ENCODE measurements at places on chromosomes 3 and 15.

- no peak for DNase-seq
Observed at GRCh38 chr3:99410789-99411311, 227.5 kb upstream of the COL8A1 start.

DNA sequence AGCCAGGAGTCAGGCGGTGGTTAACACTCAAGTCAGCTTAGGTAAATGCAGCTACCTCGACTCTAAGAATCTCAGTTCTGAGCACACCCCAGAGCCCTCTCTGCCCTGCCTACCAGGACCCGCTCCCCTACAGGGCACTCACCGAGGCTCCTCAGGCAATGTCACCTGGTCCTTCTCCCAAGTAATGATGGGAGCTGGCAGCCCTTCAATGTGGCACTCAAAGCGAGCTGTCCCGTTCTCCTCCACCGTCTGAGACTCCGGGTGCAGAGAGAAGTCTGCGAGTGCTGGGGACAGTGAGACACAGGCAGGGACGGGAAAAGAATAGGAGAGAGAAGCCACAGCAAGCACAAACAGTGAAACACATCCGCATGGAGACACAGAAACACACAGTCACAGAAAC, 12.7 kb downstream of the IGDCC4 start:
- no peak for DNase-seq

GRCh38 chr3:158443632-158444031, 127.4 kb upstream of the MLF1 start:
- DNase-seq: no peak

DNA sequence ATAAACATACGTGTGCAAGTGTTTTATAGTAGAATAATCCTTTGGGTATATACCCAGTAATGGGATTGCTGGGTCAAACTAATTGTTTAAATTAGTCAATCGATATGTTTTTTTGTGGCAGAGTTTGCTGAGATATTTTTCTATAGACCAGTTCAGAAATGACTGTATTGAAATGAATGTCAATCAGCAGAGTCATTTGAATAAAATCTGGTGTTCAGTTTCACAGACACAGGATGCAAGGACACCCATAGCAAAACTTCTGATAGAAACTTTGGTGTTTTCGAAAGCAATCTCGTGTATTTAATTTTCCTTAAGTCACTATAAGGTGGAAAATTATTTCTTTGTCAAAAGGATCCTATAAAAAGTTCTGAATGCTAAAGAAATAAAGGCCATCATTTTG, 434.4 kb downstream of the RAP2B start:
- DNase-seq: no peak

DNA sequence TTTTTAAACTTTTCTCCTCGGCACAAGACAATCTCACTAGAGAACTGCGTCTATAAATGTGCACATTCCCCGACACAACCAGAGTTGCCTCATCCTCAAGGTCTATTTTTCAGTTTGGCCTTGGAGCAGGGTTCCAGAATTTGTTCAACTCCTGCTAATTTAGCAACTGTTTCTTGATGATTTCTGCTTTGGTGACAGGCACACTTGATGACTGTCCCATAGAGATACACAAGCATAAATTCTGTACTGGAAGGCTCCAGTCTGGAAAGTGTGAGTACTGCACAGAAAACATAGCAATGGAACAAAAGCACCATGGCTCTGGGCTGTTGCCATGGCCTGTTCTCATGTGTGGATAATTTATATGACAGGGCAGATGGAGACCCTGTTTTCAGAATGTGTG, 379.6 kb upstream of the PDZRN3 start:
- no peak for DNase-seq

DNA sequence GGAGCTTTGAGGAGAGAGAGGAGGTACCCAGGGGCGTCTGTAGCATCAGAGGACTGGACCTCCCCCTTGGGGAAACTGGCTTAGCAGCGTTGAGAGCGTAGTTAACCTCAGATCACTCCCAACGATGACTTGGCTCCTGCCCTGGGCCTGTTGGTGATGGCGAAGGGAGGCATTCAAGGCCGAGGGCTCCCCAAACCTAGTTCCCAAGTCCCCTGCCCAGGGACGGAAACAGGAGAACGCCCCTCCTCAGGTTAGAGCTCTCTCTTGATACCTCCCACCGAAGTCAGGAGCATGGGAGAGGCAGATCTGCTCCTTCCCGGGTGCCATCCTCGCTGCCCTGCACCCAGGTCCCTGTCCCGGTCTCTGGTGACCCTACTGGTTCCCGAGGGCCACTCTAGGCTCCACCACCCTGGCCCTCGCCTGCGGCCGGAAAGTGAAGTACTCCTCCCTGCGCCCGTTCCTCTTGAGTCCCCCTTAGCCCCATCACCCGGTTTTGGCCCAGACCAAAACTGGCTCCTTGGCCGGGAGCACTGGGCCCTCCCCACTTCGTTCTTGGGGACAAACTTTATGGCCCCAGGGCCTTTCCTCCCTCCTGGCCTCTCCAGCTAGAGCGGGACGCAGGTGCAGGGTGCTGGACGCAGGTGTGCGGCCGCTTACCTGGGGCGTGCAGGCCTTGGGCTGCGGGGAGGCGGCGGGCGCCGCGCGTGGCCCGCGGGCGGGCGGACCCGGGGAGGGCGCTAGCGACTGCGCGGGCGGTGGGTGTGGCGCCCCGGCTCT, 2.6 kb upstream of the SKOR1 start:
- no peak for DNase-seq

Data from NCI-H510A (cell line).